ENCODE measurements at places on chromosomes 7 and 10. TPM values are rescaled to one million over a fixed set of nuclear protein-coding genes. Genes with fewer than 3 reads are reported as not detected.
A peak's percentile ranks its signal among the peaks of the same experiment; 100 is the strongest.

Gene AGBL3
- 7.8 TPM for total RNA-seq

Gene SLC26A3
- not detected for total RNA-seq

Gene HPSE2
- total RNA-seq = 48.1 TPM

Gene ZNF239
- total RNA-seq = 8.1 TPM

Gene SPDYE1
- total RNA-seq = not detected

Gene ASAH2
- 1.1 TPM for total RNA-seq

Gene MUC3A
- not detected for total RNA-seq

Gene EXOC4
- 163 TPM for total RNA-seq

Gene NEURL1
- total RNA-seq = 5.2 TPM

Gene ADAM22
- total RNA-seq = 32.5 TPM

Gene MMD2
- 0.11 TPM for total RNA-seq

Gene ZFAND2A
- 12.2 TPM for total RNA-seq

Gene PTPRE
- total RNA-seq = 15.9 TPM

Gene CDK14
- 78.5 TPM for total RNA-seq

DNA sequence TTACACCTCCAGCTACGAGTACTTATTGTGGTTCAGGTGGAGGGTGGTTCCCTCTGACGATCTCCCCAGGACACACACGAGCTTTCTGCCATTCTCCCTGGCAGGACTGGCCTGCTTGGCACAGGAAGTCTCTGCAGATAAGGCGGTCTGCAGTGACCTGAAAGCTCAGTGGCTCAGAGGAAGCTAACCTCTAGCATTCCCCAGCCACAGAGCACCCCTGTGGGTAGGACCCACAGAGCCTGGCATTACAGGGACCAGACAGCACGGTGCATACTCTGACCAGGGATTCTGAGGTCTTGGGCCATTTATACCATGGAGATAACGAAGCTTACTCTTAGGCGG is 1.9 kb upstream of the GPR146 start:
- DNase-seq = no peak

DNA sequence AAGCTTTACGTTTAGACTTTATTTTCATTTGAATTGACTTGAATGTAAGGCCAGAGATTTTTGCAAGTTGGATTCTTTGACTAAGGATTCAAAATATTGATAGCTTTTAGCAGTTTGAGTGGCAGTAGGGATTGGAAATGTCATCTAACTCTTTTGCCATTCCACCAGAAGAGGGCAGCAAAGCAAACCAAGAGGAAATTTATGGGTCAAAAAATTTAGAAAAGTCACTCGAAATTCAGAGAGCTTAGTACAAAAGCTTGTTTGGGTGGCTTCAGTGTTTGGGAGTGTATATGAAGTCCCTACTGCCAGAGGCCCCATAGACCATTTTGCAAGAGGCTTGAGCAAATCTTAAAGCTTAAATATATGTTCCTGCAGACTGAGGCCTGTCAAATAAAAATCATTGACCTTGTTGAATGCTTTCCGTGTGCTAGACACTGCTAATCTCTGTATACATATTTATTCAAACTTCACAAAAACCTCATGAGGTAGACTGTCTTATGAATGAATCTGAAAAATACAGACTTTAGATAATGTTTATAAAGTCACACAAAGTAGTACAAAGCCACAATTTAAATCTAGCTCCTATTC is 44.6 kb upstream of the RSBN1L start:
- DNase-seq = no peak

DNA sequence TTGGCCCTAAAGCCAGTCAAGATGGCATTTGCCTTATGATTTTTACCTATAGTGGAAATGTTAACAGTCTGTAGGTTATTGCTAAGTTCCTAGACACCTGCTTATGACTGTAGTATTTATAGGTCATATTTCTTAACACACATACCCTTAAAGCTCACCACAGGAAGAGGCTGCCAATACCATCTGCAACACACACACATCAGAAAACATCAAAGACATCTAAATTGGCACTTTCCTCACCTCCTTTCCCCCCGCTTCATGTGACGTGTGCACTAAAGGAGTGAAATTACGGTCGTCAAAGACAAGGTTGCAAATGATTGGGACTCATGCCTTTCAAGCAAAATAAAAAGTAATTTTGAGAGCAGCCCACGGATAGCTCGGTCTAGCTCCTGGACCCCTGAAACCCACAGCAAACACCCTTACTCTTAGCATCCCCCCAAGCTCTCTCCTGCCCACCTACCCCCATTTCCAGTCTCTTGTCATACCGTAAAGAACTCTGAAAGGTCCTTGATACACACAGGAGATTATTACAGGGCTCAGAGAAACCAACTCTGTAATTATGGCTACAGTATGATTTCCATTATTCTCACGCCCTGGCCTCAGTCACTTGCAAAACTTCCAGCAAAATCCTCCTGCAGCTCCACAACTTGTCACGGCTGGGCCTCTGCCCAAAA is 90.5 kb downstream of the PLXNA4 start:
- no peak for DNase-seq

DNA sequence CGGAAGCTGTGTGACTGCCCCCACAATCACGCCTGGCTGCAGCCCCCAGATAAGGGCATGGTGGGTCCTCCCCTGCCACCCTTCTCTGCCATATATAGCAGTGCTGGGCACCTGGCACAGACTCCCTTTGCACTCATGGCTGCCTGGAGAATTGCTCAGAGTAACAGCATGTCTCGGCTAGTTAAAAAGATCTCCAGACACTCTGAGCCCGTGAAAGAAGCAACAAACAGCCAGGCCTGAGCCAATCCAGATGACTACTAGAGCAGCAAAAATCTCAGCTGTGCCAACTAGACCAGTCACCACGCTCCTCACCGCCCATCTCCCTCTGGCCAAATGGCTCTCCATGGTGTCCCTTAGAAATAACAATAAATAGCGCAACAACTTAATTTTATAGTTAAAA is 71.3 kb downstream of the PARD3 start:
- DNase-seq = no peak

- no peak for DNase-seq
Measured at GRCh38 chr7:35761871-35762677, 38.8 kb upstream of the SEPTIN7 start.

- no peak for DNase-seq
Measured at GRCh38 chr7:5295039-5296014, 12.6 kb downstream of the SLC29A4 start.

DNA sequence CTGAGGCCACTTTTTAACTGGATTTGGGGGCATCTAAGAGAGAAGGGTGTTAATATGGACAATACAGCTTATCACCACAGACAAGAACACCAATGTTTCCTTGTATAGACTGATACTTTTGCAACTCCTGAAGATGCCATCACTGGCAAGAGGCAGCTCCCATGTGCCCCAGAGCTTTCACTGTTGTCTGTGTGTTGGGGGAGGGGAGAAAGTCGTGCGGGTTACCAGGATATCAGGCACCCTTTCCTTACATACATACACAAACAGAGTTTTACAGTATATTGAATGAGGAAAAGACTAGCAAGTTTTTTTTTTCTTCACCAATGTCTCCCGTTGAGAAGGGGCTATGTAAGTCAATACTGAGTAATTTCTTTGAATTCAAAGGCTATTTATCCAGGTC is 4.1 kb upstream of the DLX6 start:
- DNase-seq = no peak

DNA sequence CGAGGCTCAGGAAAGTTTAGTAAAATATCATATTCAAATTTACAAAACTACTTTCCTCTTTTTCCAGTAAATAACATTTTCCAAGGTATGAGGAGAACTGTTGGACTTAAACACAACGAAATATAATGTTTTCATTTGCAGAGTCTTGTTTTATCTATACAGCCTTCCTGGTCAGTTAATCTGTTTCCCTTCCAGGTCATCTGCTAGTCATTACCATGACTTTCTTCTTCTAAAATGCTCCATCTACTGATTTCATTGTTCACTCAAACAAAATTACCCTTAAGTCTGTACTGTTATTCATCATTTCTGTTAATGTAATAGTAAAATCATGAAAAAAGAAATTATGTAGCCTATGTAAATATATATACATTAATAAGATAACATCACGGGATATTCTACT is 69.8 kb downstream of the GNAI1 start:
- no peak for DNase-seq

GRCh38 chr10:112229096-112229495 is 45.5 kb upstream of the GPAM start:
- DNase-seq = no peak

GRCh38 chr10:69515699-69516259 is 57.4 kb downstream of the NEUROG3 start:
- DNase-seq = no peak

DNA sequence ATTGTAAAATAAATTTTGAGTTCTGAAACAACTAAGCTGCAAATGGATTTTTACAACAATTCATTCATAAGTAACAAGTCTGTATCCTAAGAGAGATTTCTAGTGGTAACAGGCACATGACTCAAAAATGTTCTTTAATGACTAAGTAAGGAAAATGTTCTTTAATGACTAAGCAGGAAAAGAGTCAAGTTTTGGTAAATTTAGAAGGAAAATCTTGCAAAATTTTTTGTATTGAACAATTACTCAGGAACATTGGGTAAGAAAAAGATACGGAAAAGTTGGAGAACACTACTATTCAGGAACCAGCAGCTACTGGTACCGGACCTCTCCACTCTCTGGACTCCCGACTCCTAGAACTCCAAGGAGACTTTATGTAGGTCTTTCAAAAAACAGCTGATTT is 33.5 kb downstream of the HYCC1 start:
- DNase-seq = no peak

DNA sequence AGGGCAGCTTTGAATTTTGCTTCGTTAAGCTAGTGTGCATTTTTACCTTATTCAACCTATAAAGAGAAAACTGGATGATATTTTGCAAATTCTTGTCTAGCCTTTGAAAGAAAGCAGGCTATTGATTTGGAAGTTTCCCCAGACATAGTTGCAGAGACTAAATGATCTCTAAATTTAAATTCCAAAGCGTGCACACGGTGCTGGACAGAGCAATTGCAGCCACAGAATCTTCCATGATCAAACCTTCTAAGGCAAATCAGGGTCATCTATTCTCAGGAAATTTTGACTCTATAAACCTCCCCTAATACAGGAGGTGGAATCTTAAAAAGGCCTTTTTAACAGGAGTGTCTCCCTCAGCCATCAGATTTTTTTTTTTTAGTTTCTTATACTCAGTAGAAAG is 159.9 kb downstream of the MDFIC start:
- no peak for DNase-seq

DNA sequence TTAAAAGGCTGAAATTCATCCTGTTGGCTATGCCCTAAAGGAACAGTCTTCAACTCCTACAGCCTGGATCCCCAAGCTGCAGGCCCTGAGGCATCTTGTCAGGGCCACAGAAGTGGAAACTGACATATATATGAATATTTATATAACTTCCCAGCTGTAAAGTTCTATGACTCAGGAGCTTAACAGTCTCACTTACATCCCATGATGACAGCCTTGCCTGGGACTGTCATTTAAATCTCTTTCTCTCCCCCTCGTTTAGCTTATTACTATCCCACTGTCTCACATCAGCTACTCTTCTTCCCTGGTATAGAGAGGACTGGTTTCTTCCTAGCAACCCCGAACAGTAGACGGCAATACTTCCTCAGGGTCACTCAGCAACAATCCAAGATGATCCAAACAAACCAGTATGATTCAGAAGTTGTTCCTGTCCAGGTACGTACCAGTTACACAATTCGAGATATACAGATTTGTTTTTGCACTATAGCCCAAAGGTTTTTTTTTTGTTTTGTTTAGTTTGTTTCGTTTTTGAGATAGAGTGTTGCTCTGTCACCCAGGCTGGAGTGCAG is 22.7 kb downstream of the KIAA1549 start:
- no peak for DNase-seq

- DNase-seq = no peak
Measured at GRCh38 chr10:72890086-72890485, 3.5 kb upstream of the OIT3 start.

- DNase-seq = no peak
Measured at GRCh38 chr7:129782818-129783583, 169.8 kb downstream of the UBE2H start.

DNA sequence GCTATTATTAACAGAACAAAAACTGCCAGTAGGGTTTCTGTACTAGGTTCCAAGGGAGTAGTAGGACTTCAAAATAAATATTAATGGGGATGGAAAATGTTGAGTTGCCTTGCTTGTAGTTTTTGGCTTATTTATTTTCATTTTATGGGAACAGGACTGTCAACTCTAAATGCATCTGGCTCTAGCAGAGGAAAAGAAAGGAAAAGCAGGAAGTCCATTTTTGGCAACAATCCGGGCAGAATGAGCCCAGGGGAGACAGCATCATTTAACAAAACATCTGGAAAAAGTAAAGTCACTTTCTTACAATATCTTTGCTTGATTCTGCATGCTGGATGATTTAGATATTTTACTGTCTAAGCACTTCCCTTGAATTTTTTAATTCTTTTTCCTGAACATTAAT is 69.4 kb downstream of the NOC3L start:
- peak; percentile 89 for DNase-seq

GRCh38 chr7:27299861-27300260 is 57.3 kb downstream of the EVX1 start:
- DNase-seq = no peak

DNA sequence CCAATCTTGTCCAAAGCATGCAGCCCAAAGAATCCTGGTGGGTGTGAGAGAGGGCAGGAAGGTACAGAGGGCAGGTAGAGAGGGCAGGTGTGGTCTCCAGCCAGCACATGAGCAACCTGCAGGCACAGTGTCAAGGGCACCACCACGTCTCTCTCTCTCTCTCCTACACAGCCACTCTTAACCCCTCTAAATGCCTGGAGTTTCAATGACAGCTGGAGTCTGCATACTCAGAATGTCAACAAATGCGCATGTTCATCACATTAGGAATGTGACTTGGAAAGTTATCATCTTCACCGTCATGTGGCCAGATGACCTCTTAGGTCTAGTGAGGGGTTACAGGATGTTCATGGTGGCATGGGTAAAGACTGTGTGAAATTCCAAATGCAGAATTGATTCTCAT is 456.8 kb downstream of the SORCS1 start:
- DNase-seq = no peak

GRCh38 chr10:42519761-42520460 is 118.5 kb downstream of the ZNF33B start:
- DNase-seq = no peak

DNA sequence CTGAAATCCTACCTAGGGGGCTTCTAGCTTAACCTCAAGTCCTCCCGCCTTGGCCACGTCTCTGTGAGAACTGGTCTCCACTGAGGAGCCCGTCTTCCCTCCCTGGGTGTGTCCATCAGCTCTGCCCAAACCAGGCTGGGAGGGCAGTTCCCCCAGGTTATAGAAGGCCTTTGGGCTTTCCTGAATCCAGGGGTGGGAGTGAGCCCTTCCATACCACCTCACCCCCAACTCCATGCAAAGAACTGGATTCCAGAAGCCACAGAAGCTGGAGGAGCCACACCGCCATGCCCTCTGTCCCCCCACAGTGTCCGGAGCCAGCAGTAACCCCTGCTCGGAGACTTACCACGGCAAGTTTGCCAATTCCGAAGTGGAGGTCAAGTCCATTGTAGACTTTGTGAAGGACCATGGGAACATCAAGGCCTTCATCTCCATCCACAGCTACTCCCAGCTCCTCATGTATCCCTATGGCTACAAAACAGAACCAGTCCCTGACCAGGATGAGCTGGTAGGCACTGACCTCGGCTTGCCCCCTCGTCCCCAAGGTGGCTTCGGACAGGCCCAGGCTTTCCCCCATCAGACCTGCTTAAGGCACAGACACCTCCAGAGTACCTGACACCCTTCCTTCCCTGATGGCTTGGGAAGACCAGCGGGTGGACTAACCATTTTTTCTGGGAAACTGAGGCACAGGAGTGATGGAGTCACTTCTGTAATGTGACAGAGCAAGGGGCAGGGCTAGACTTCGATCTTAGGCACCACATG is 4.7 kb downstream of the CPA1 start:
- DNase-seq = no peak
